ENCODE measurements at places on chromosomes 12 and 14. TPM values are rescaled to one million over a fixed set of nuclear protein-coding genes. Genes with fewer than 3 reads are reported as not detected.

TMBIM4 gene
- 74.1 TPM for total RNA-seq

DNA sequence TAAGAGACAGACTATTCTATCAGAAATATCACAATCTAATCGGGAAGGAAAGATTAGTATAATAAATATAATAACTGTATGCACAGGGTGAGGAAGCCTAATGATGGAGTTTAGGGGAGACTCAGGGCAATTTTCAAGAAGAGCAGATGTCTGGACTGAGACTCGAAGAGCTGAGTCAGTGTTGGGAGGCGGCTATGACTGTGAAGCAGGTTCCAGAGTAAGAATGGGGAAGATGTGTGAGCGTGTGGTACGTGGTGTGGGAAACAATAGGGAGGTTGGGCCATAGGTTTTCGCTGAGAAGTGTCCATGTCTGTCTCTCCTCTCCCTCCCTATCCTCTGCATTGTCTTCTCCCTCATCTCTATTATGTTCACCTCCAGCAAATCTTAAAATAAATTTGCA is 85.6 kb downstream of the LMO3 start:
- no peak for DNase-seq

DNA sequence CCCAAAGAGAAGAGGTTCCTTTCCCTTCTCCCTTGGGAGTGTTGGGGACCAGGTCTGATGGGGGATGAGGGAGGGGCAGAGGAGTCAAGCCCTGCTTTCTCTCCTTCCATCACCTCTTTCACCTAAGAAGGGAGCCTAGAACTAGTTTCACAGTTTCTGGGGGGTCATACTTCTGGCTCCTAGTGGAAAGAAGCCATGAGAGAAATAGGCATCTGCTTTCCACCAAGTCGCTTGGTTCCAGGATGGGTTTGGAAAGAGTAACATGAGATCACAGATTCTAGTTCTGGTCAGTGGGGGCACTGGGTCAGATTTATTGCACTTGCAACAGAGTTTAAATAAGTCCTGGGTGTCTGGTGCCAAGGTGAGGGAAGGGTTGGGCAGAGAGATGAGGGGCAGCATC is 10.5 kb upstream of the ZNF385A start:
- no peak for DNase-seq

GRCh38 chr12:45411626-45412025 is 195.7 kb downstream of the ANO6 start:
- DNase-seq, result no peak

DNA sequence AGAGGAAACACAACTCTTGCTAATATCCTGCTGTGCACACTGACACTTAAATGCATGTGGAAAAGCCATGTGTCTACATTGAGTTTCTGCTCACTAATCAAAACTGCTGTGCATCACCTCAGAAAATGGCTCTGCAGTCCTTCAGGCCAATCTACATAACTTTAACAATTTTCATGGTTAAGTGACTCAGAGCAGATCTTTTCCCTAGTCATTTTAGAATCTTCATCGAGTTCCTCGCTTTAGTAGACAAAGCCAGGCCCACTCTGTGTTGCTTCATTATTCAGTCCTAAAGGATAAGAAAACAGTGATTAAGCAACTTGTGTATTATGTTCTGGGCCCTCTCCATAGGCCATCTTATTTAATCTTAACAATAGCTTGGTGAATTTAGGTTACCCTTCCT is 250.0 kb downstream of the KCNC2 start:
- no peak for DNase-seq

FAM234B gene
- total RNA-seq, result 9.4 TPM

- DNase-seq, result no peak
These were observed 13.9 kb downstream of the ACVRL1 start for GRCh38 chr12:51921017-51921725.

DNA sequence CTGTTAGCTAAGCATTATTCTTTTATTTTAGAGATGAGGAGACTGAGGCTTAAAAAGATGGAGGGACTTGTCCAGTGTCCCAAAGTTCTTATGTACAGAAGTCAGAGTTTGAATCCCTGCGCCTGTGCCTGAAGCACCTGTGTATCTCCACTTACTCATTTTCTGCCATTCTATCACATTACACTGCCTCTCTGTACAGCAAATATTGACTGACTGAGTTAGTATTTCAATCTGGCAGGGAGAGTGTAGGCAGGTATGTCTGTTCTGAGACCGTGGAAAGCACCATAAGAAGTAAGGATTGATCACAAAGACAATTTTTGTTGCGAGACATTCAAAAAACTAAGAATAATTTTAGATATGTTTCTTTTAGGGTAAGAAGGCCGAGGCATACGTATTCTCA is 162.7 kb downstream of the KITLG start:
- no peak for DNase-seq

DNA sequence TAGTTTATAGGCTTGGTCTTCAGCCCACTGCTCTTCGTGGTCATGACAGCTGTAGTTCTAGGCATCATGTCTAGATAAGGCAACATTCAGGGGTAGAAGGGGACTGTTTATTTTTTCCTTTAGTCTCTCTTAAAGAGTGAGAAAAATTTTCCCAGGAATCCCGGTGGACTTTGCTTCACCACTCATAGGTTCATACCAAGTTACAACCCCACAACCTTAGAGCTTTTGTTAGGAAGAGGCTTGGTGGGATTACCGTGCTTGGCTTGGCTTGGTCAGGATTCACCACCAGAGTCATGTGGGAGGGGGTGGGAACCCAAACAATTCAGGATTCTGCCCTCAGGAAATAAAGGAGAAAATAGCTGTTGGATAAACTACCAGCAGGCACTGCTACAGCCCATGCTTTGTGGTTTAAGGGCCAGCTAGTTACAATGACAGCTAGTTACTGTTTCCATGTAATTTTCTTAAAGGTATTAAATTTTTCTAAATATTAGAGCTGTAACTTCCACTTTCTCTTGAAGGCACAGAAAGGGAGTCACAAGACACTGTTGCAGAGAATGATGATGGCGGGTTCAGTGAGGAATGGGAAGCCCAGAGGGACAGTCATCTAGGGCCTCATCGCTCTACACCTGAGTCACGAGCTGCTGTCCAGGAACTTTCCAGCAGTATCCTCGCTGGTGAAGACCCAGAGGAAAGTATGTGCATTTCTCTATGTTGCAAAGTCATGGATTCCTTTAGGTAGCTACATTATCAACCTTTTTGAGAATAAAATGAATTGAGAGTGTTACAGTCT is 25.9 kb upstream of the PAPLN start:
- no peak for DNase-seq

DNA sequence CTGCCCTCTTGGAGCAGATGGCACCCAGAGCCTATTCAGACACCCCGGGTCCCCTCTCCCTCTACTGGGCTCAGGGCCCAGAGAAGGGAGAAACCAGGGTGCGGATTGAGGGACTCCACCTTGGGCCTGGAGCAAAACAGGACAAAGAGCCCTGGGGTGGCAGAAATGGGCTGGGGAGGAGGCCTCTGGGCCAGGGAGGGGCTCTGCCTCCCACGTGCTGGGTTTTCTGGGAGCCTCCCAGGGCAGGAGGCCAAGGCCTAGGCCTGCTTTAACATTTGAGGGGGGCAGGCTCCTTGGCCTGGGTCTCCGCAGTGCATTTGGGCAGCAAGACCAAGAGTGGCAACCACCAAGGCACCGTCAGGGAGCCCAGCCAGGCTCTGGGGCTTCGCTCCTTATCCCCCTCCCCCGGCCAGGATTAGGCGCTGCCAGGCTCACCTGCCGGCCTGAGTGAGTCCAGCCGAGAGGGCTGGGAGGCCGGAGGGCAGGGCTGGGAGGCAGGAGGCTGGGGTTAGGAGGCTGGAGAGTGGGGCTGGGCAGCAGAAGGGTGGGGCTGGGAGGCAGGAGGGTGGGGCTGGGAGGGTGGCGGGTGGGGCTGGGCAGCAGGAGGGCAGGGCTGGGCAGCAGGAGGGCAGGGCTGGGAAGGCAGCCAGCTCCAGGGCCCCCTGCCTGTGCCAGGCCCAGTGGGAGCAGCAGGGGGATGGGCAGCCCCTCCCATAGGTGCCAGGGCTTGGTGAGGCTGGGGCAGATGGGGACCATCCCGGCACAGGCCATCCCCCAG is 101.8 kb upstream of the EIF5 start:
- no peak for DNase-seq

- DNase-seq, result no peak
These were observed 211.5 kb upstream of the FOXN3 start for GRCh38 chr14:89628521-89628920.

GRCh38 chr14:61125867-61126572 is 145.0 kb downstream of the SLC38A6 start:
- DNase-seq, result peak; percentile 80

DNA sequence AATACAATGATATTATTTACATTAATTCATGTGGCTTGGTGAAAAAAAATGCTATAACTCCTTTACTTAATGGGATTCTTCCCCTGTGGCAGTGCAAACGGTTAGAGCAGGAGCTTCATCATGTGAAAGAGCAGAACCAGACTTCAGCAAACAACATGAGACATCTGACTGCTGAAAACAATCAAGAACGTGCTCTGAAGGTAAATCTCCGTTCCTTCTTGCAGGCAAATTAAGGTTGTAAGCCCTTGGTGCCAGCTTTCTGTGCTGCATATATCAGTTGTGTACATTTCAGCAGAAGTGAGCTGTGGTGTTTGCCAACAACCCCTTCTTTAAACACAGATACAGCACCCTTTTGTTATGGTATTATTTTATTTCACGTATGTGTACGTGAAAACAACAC is 171.7 kb downstream of the MIPOL1 start:
- no peak for DNase-seq

SOAT2 gene
- not detected for total RNA-seq

DNA sequence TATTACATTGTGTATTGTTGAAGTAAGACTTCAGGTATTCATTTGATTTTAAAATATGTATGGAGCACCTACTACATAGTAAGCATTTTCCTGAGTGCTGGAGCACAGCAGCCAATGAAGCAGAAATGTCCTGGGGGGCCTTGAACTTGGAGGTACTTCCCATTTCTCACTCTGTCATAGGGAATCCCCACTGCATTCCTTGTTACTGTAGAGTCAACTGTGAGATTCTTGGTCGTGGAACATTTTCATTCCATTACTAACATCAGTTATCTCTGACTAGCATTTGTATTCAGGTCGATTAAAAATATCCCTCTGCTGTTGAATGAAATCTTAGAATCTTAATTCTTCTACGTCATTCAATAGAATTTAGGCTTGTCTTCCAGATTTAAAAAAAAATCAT is 66.7 kb downstream of the PDE3A start:
- DNase-seq, result peak; percentile 49

METAP2 gene
- total RNA-seq, result 89.1 TPM

ESRRB gene
- not detected for total RNA-seq

DNA sequence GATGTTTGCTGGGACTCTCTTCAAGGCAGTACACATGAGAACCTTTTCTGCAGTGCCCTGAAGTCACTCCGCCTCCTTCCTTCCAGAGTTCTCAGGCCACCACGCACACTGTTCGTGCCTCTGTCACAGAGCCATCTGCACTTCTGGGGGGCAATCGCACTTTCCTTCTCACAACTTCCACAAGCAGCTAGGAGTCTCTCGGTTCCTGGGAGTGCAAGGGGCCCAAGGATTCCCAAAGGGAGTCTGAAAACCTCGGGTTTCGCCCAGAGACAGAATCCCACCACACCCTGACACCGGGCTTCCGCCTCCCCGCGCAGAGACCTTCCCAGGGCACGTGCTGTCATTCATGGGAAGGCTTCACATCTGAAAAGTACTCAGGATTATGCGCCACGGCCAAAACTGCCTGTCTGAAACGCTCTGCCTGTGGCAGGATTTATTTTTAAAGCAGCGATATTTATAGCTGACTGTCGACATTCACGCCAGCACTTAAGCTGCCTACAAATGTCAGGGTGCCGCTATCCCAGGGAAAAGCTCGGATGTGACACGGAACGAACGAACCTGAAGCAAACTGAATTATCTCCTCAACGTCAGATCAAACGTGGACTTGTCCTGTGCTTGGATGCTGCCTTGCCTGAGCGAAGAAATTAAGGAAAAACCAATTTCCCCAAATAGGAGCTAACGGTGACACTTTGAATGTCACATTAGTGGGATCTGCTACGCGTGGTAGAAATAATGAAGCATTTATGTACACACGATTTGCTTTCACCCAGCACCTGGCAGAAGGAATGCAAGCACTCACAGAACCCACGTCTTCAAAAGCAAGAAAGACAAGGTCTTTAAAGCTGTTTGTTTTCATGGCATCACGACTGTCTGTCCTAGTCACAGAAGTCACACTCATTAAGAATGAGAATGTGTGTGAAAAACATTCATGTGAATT is 154.0 kb downstream of the PIWIL1 start:
- DNase-seq, result no peak

Data from endothelial cell of umbilical vein (primary cell).